NCI-H1436 (cell line): ENCODE measurements at places on chromosomes 4 and X.

DNA sequence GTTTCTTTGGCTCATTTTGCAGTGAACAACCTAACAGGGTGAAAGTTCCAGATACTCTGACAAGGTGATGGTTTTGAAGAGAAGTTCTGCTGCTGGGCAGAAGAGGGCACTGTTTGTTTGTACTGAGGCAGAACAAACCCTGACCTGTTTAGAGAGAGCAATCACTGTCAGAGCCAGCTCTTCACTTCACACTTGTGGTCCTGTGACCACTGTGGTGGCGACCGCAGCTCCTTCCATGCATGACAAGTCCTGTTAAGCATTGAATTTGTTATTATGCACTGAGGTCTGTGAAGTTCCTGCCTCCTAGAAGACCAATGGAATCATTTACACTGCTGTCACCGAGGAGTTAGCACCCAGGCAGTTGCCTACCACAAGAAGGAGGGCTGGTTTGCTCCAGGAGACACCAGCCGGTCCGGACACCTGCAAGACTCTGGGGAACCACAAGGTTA is 86.6 kb downstream of the ZNF330 start:
- peak; percentile 17 for DNase-seq

- no peak for DNase-seq
Measured at GRCh38 chr4:44162538-44163270, 285.9 kb downstream of the KCTD8 start.

- no peak for DNase-seq
Measured at GRCh38 chrX:37815366-37815765, 32.0 kb downstream of the DYNLT3 start.

DNA sequence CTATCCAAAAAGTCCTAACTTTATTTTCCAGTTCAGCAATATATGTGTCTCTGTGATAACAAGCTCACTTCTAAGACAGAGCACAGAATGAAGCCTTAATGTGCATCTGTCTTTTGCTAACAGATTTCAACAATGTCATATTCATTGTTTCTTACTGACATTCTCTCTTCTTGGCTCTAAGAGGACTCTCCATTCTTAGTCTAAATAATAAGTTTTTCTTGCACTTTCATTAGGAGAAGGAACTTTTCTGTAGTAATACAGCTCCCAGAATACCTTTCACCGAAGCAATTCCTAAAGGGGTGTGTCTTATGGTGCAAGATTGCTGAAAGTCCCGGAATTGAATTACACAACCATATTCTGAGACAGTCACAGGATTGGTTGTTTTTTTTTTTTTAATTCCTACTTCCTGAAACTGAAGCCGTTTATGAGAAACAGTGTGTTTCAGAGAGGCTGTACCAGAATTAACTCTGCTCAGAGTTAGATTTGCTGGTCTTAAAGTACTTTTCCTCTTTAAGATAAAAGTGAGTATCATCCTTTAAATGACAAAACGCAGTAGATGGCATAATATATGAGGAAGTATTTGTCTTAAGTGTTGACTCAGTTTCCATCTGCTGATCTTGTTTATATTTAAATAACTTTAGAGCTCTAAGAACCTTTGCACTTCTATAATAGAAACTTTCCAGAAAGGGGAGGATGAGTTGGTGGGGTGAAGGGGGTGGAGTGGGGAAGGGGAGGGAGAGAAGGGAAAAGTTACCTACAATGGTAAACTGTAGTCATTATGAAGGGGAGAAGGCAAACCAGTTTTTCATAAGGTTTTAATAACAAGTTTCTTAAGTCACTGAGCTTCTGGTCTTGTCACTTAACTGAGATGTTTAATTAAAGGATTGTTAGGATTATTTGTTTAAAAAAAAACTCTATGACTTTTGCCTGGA is at the start of gene ALPK1:
Gene ALPK1, plus strand, starts transcription at position 421 of the 932 bp plus-strand sequence.
- DNase-seq = no peak

DNA sequence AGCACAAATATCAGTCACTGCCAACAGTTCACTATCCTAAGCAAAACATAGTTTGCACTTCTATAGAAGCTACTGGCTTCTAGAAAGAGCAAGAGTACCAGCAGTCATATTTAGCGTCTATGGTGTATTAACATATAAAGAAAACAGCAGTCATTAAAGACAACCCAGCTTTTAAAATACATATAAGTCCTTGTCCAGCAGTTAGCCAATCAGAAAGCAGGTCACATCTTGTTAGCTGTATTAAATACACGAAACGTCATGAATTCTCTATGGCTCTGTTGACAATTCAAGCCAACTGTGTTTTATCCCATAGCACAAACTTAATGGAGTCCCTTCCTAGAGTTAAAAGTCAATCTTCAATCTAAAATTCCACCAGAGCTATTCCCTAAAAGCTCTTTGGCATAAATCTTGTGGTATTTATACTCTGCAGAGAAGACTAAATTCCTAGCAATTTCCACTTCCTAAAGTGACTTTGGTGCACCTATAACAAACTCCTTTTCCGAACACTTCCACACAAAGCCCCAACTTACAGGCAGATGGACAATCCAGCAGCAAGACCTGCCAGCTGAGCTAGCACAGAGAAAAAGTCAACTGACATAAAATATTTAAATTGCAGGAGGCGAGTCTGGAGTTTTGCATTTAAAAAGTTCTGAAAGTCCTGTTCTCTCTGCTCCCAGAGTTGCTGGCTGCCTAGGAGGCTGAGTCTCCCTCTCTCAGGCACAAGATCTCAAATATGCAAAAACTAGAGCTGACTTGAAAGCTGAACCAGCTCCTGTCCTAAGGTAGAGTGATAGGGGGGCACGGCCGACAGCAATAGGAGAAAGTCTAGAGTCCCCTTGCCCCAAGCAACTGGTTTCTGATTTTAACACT is 1.3 kb downstream of the LDB2 start:
- DNase-seq = no peak

GRCh38 chr4:177558995-177559394 is 116.8 kb upstream of the AGA start:
- DNase-seq = no peak

DNA sequence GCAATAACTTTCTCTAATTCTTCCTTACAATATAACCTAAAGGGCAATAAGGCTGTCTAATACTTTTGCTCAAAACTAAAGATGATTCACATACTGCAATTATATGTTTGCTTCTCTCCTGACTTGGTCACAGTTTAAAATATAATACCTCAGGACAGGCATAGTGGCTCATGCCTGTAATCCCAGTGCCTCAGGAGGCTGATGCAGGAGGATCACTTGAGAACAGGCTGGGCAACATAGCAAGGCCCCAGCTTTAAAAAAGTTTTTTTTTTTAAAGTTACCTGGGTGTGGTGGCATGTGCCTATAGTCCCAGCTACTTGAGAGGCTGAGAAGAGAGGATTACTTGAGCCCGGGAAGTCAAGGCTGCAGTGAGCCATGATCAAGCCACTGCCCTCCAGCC is 229.7 kb upstream of the GALNT7 start:
- no peak for DNase-seq

- no peak for DNase-seq
Measured at GRCh38 chrX:31350808-31351074, 278.9 kb upstream of the FTHL17 start.

- no peak for DNase-seq
Measured at GRCh38 chr4:155618183-155618838, 48.3 kb upstream of the GUCY1A1 start.

GRCh38 chr4:41202356-41202755 is 12.0 kb downstream of the APBB2 start:
- no peak for DNase-seq

DNA sequence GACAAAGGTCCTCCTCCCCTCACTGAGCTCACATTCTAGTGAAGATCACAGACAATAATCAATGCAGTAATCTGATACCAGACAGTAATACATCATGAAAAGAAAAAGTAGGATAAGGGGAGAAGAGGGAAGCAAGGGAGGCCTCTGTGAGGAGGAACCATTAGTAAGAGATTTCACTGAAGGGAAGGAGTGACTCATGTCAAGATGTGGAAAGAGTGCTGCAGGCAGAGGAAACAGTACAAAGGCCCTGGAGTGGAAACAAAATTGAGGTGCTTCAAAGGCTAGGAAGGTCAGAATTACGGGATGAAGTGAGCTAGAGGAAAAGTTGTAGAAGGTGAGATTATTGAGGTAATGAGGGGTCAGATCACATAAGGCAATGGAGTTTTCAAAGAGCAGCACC is 38.1 kb downstream of the LAMTOR3 start:
- DNase-seq = no peak

- no peak for DNase-seq
Measured at GRCh38 chr4:8177552-8177951, 18.9 kb upstream of the ABLIM2 start.

- DNase-seq = no peak
Measured at GRCh38 chr4:179989975-179990374, 2253.2 kb upstream of the TENM3 start.

DNA sequence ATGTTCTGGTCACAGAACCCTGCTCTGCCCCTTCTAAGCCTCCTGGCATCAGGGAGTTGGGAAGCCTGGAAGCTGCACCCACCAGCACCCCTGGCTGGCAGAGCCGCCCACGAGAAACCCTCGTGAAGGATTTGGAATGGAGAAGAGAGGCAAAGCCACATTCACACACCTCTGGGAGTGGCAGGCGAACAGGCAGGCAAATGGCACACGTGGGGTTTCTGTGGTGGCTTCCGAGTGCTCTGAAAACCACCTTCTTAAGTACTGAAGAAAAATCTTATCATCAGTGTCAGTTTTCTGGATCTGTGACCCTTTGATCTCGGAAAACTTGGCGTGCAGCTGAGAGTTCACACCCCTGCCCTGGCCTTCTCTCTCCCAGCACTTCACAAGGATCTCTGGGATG is 442.2 kb upstream of the FRG1 start:
- DNase-seq = no peak

- DNase-seq = no peak
Measured at GRCh38 chr4:27764526-27764837, 903.8 kb downstream of the STIM2 start.

GRCh38 chr4:4693755-4694295 is 152.0 kb upstream of the STX18 start:
- no peak for DNase-seq

- DNase-seq = no peak
Measured at GRCh38 chrX:29299684-29300083, 712.4 kb downstream of the IL1RAPL1 start.

GRCh38 chr4:70607334-70607853 is 15.3 kb downstream of the AMBN start:
- DNase-seq = no peak

DNA sequence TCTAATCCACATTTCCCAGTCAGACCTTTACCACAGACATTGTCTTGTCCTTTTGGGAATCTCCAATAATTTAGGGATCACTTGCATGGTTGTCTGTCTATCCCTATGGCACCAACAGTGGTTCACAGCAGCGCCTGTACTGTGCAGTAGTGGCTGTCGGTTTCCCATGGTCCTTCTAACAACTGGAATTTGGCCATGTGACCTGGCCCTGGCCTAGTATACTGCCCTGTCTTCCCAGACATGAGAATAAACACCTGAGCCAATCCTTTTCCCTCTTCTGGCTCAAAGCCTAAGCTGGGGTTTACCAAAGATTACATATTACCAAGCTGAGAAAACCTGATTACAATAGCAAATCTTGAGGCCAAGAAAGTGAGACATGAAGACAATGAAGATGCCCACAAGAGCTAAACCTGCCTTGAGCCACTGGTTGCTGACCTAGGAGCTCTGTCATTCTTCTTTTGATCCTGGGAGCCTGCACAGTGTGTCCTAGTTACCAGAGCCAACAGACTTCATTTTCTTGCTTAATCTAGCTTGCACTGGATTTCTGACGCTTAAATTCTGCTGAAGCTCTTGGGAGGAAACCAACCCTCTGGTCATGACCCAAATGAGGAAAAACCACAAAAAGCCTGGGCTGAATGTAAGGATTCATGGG is 92.1 kb downstream of the SCD5 start:
- no peak for DNase-seq

DNA sequence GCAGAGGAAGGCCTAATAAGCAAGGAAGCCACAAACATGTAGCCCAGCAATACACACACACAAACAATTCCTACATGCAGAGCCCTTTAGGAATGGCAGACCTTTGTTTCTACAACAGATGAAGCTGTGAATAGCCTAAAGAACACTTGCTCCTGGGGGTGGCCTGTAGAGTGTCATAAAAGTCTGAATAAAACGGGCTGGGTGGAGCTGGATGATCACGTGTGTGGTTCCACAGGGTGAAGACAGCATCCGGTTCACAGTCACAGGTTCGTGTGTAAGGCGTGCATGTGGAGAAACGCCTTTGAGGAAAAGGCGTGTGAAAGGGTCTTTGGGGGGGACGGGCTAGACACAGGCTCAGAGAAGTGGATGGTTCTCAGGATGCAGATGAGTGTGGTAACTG is 156.1 kb downstream of the AFAP1 start:
- DNase-seq = no peak

DNA sequence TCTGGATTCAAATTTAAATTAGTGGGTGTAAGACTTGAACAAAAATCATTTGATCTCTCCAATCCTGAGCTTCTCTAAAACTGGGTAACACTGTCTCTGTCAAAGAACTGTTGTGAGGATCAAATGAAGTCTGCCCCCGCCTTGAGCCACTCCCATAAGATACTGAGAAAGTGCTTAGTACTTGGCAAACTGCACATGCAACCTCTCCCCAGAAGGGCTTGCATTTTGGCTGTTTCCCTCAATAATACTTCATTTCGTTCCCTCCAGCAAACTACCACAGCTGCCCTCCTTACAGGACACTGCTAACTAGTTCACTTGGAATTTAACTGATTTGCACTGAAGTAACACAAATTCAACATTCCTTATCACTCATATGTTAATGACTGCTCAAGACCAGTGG is 79.8 kb downstream of the APBB2 start:
- DNase-seq = no peak

DNA sequence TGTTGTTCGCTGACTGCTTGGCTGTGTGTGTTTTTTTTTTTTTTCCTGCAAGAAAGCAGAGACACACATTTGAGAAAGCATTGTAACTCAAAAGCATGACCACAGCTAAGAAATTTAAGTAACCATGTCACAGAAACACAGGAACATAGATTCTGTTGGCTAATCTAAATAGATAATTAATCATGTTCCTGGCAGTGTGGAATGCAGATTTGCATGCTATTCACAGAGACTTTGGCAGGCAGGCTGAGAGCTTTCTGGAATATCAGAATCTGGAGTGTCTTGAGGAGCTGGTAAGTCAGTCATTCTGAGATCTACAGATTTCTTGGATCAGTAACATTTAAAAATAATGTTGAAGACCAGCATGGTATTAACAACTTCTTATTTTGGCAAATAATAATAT is 33.2 kb upstream of the SMS start:
- DNase-seq = no peak

DNA sequence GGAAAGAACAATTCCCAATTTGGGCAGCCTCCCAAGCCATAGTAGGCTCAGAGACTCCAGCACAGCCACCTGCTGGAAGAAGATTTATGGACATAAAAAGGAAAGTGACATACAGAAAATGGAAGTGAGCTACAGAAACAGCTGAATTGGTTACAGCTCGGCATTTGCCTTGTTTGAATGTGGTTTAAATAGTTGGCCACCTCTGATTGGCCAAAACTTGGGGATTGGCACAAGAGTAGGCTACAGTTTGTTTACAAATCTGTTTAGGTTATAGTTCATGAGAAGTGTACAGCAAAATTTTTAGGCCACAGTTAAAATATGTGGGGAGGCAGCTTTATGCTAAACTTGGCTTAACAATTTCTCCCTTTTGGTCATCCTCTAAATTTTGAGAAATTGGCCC is 150.4 kb downstream of the MAGEC1 start:
- DNase-seq = no peak
